DND-41 (cell line): ENCODE measurements at places on chromosomes 2 and 18.
A peak's percentile ranks its signal among the peaks of the same experiment; 100 is the strongest.

- no peak for DNase-seq
Measured at GRCh38 chr2:215765729-215766360, 247.5 kb downstream of the MREG start.

GRCh38 chr2:96025194-96025492 is 9.6 kb downstream of the GPAT2 start:
- no peak for DNase-seq

DNA sequence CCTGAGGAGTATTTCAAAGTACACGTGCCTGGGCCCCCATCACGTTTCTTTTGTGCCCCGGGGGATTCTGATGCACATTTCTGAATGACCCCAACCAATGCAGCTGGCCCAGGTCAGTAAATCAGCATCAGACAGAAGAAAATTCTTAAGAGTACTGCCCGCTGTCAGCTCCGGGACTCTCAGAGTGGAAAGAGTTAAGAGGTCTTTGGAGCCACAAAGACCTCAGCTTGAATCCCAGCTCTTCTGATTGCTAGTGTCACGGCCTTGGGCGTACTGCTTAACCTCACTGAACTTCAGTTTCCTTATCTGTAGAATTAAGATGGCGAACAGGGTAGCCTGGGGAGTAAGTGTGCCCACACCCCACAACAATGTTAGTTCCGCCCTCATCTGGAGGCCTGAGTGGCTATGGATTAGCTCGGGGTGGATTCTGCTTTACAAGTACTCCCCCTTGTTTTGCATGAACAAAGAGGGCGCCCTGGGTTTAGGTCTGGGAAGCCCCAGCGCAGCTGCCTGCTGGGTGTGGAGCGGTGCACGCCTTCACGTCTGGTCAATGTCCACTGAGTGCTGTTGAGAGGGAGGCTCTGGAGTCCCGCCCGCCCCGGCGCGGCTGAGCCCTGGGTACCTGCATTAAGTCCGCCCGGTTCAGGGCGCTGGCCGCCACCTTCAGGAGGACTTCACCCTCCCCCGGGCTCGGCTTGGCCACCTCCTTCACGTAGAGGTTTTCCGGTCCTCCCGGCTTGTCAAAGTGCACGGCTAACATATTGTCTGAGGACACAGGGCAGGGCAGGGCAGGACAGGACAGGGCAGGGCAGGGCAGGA is 858 bp downstream of the TP53I3 start:
- DNase-seq: peak; percentile 40

DNA sequence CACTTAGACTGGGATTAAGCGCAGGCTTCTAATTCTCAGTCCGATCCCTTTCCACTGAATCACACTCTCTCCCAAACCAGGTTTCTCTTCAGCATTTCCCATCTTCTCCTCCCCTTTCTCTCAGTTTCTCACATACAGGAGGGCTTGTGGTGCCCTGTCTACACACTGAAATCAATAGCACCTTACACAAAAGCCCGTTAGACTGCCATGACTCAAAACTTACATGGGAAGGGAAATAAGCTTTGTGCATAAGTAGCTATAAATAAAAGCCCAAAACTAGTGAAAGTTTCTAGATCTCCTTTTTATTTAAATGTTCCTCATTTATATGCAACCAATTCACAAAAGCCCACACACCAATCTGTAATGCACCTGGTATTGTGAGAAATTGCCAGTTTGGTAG is 318.4 kb downstream of the TXNL1 start:
- DNase-seq: no peak

DNA sequence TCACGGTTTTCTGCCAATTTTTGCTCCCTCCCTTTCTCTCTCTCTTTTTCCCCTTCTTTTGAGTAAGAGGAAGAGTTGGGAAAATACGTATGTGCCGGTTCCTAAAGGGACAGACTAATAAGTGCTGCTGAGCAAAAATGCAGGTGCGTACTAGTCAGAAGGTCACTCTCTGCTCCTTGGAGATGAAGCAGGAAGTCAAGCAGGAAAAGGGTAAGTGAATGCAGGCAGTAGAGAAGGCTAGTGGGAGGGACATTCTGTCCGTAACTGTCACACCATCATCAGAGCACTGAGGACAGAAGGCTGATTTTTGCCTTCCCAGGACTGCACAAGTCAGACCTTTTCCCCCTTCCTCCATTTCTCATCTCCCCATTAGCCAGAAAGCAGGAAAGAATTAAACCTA is 105.7 kb downstream of the CDH2 start:
- no peak for DNase-seq

DNA sequence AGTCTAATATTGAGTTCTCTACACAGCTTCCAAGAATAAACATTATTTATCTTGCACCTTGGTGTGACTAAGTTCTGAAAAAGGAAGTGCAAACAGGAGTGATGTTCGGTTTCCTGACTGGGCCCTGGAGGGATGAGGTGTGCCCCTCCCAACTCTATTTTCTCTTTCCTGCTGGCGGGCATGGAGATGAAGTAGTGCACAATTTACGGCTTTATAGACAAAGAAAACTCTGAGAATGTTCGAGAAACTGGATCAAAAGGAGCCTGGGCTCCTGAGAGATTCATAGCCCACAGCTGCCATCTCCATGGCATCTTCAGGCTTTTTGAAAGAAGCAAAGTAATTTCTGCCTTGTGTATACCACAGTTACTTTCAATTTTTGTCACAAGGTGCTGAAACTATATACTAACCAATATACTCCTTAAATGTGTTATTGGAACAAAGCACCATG is 22.3 kb downstream of the LRATD1 start:
- no peak for DNase-seq

DNA sequence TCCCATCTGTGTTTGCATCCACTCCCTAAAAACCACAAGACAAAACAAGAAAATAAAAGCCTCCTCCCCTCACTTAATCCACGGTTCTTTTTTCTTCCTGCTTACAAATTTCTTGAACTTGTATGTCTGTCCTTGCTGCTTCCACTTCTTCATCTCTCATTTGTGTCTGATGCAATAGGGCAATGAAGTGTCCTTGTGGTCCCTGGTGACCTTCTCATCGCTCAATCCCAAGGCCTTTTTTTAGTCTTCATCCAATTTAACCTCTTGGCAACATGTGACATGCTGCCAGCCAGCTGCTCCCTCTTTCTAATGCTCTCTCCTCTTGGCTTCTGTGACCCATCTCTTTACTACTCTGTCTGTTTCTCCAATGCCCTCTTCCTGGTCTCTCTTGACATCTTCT is 87.6 kb downstream of the SEMA4F start:
- no peak for DNase-seq

DNA sequence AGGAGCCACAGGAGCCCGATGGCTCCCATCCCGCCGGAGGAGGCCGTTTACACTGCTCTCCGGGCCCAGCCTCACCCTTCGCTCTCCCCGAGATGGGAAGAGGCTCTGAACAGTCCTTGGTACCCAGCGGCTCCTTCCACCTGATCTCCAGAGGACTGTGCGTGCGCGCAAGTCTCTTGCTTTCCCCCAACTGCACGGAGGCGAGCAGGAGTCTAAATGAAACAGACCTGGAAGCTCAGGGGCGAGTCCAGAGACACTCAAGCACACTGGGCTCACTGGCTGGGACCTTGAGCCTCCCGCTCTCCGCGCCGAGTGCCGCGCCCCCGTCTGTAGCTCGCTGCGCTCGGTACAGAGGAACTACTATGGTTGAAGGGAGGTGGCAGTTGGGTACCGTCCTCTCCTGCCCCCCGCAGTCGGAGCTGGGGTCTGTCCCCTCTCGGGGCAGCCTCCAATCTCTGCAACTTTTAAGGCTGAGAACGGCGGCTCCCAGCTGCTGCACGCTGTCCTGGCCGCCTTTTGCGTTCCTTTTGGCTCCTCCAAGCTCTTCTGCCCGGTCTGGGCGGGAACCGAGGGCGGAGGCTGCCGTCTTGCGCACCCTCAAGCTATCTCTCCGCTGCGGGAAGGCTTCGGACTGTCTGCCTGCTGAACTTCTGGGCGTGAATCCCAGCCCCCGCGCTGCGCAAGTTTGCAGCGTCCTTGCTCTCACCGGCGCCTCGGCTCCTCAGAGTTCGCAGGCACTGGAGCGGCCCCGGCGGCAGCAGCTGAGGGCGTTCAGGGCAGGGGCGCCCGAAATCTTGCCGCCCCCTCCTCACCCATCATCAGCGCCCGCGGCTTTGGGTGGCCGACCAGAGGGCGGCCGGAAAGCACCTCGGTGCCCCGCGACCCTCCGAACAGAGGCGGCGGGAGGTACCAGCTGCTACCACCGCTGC is 491 bp downstream of the ALK start:
- DNase-seq: no peak

GRCh38 chr2:218060118-218060517 is 8.9 kb upstream of the RUFY4 start:
- no peak for DNase-seq

GRCh38 chr2:14396533-14397083 is 235.9 kb upstream of the LRATD1 start:
- DNase-seq: no peak

DNA sequence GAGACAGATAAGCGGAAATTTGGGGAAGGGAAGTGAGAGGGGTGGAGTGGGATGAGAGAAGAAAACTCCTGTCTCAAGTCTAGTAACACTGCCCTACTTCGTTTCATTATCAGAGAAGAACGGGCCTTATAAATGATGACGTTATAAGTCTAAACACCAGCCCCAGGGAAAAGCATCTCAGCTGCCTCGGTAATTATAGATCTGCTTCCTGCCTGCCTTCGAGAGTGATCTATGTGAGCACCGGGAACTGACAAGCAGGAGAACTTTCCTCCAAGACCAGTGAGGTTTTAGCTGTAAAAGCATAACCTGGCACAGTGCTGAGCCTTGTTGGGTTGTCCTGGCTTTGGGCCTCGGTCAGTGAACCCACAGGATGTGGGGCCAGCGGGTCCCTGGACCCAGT is 227.9 kb upstream of the SIX2 start:
- DNase-seq: no peak

DNA sequence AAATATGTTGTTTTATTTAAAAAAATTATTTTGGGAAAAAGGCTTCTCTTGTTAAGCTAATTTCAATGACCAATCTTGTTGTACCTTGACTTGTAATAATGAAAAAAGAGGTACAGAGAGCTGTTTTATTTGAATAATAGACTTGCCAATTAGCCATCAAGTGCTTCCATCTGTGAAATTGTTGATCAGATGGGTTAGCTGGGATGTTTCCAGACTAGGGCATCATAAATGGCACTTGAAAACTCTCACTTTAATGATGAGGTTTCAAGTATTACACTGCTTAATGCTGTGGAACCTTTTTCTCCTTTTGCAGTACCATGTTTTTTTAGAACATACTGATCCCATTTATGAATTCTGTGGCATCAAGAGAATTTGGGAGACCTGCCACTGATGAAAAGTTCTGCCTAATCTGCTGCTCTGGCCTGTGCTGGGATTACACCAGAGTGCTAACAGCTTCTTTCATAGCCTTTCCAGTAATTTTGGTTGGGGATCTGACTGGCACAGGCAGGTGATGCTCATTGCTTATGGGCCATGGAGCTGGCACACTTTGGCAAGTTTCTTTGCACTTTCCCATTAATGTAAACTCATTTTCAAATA is 24.2 kb downstream of the PSMD14 start:
- no peak for DNase-seq

- DNase-seq: no peak
Measured at GRCh38 chr2:152453129-152453911, 118.3 kb downstream of the FMNL2 start.

GRCh38 chr2:99708231-99708630 is 218.4 kb upstream of the REV1 start:
- DNase-seq: no peak

DNA sequence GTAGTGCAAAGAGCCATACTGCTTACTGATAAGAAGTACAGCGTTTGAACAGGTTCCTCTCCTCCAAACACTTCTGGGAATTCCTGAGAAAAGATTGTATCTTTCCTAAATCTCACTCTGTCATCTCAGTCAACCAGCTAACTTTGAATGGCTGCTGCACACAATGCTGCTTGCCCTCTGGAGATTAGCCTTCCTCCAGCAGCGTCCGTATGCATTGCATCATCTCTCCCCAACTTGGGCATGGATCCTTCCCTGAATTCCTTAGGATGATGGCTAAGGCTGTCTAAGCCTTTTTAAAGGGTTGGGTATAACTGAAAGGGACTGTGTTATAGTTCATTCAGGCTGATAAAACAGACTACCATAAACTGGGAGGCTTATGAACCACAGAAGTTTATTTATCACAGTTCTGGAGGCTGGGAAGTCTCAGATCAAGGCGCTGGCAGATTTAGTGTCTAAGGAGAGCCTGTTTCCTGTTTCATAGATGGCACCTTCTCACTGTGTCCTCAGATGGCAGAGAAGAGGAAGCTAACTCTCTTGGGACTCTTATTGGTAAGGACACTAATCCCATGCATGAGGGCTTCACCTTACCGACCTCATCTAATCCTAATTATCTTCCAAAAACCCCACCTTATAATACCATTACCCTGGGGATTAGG is 105.3 kb downstream of the PAX3 start:
- no peak for DNase-seq

- DNase-seq: no peak
Measured at GRCh38 chr2:204535764-204536163, 9.5 kb upstream of the PARD3B start.

DNA sequence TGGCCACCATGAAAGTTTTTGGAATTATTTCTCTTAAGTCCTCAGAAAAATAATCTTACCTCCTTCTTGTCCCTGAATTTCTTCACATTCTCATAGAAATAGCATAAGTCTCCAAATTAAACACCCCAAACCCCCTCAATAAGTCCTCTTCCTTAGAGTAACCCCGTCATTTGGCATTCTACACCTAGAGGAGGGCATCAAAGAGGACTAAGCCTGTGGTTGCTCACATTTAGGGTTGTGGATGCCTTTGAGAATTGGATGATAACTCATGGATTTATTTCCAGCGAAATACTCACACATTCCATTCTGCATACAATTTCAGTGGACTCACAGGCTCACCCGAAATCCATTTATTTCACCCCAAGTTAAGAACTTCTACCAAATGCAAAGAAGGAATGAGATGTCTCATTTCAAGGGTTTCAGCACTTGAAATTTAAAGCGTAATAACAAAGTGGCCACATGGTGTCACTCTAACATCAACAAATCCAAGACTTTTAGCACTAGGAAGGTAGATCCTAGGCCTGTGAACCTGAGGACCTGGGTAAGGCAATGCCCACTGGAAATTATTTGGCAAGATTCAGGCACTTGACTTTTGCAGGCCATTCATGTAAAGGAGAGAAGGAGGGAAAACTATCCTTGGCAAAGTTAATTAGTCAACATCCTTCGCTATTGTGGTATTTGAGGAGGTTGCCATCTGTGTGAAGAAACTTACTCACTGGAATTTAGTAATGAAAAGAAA is 24.6 kb downstream of the DYTN start:
- DNase-seq: peak; percentile 30

DNA sequence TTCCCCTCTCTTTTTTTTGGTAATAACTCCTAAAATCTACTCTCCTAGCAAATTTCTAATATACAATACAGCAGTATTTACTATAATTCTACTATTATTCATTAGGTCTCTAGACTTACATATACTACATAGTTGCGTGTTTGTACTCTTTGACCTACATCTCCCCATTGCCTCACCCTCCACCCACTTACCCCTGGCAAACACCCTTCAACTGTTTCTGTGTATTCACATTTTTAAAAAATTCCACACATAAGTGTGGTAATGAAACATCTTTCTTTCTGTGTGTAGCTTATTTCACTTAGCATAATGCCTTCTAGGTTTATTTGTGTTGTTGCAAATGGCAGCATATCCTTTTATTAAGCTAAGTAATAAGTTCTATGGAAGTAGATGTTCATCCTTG is 336.0 kb downstream of the CCDC85A start:
- no peak for DNase-seq

- no peak for DNase-seq
Measured at GRCh38 chr2:135974036-135974435, 11.4 kb downstream of the DARS1 start.

- DNase-seq: peak; percentile 59
Measured at GRCh38 chr2:232219496-232219870, 159.1 kb upstream of the ALPP start.

GRCh38 chr2:133158024-133158423 is 410.2 kb downstream of the NCKAP5 start:
- no peak for DNase-seq

GRCh38 chr2:217370391-217370790 is 510.5 kb upstream of the TNP1 start:
- DNase-seq: no peak
